ENCODE measurements at places on chromosomes 5 and 9. TPM values are rescaled to one million over a fixed set of nuclear protein-coding genes. Genes with fewer than 3 reads are reported as not detected.

N4BP3 gene
- total RNA-seq, result 0.86 TPM

CAMK4 gene
- 0.55 TPM for total RNA-seq

NUTM2G gene
- total RNA-seq, result not detected

PRSS3 gene
- total RNA-seq, result 225 TPM

GZMA gene
- total RNA-seq, result not detected

OR1J2 gene
- total RNA-seq, result not detected

SLC45A2 gene
- not detected for total RNA-seq

- H3K36me3 ChIP-seq, result no peaks in the 10 kb centered on the region
- no peak overlapping the region for H3K4me3 ChIP-seq
- H3K4me1 ChIP-seq, result 0 out of 2 replicates have a peak, but pooled peaks cover 7% of the 10 kb centered on the region
- peak; percentile 18 for DNase-seq
- H3K27me3 ChIP-seq, result no peaks in the 10 kb centered on the region
- peak overlapping the region; percentile 19 for H3K27ac ChIP-seq
These were observed 20.4 kb upstream of the RFK start for GRCh38 chr9:76414661-76415060.

- H3K4me1 ChIP-seq, result no peaks in the 10 kb centered on the region
- no peaks in the 10 kb centered on the region for H3K36me3 ChIP-seq
- H3K27ac ChIP-seq, result no peak overlapping the region
- no peak overlapping the region for H3K4me3 ChIP-seq
- DNase-seq, result no peak
These were observed 41.7 kb upstream of the TMEM250 start for GRCh38 chr9:136160381-136160841.

GRCh38 chr5:1942630-1943029 is 59.9 kb upstream of the IRX4 start:
- H3K4me3 ChIP-seq, result no peak overlapping the region
- no peaks in the 10 kb centered on the region for H3K4me1 ChIP-seq
- no peak overlapping the region for H3K27ac ChIP-seq

GRCh38 chr9:4073371-4073770 is 226.5 kb downstream of the GLIS3 start:
- H3K27ac ChIP-seq, result no peak overlapping the region
- H3K27me3 ChIP-seq, result no peaks in the 10 kb centered on the region
- no peak overlapping the region for H3K4me3 ChIP-seq
- H3K36me3 ChIP-seq, result no peaks in the 10 kb centered on the region

GRCh38 chr9:14533867-14534640 is 159.2 kb downstream of the ZDHHC21 start:
- no peak overlapping the region for H3K4me3 ChIP-seq
- no peaks in the 10 kb centered on the region for H3K27me3 ChIP-seq
- peaks cover 10% of the 10 kb centered on the region for H3K4me1 ChIP-seq
- no peak for DNase-seq
- no peak overlapping the region for H3K27ac ChIP-seq
- H3K36me3 ChIP-seq, result no peaks in the 10 kb centered on the region

Measured in PC-3 (cell line).